NK-92 treated with Interleukin-12 subunit alpha and Interleukin-12 subunit beta, amount 100 ng/mL, for 24 hours (cell line): ENCODE measurements at places on chromosomes 7 and 10.

DNA sequence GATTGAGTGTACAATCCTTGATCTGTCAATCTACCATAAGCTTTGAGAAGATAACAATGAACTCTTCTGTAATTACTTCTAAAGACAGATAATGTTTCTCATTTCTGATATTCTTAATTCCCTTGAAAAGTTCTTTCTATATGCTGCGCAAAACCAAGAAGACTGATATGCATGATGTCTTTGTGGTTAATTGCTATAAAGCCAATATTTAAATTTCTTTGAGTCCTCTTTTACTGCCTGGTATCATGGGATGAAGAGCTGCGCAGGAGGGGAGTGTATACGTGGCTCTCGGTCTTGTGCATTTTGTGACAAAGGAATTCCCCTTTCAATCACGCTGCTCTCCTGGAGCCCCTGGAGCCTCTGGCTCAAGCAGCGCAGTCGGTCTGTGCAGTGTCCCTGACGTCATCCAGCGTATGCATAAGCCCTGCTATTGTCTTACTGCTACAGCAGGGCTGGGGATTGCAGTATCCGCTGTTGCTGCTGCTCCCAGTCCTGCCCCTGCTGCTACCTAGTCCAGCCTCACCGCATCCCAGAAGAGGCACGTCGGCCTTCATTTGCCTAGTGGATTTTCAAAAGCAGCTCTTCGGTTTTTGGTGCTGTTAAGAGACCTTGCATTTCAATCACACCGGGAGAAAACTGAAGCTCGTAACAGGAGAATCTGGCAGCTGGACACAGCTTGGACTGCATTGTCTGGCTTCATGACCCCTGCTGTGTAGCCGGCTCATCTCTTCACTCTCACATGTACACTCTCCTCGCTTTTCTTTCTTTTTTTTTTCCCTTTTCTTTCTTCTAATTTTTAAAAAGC lies 66.7 kb downstream of the ST7 start:
- no peak for DNase-seq

GRCh38 chr10:120360571-120360970 lies 96.5 kb upstream of the PLPP4 start:
- DNase-seq, result no peak

- no peak for DNase-seq
Observed at GRCh38 chr7:103717574-103717973, 271.6 kb upstream of the SLC26A5 start.

DNA sequence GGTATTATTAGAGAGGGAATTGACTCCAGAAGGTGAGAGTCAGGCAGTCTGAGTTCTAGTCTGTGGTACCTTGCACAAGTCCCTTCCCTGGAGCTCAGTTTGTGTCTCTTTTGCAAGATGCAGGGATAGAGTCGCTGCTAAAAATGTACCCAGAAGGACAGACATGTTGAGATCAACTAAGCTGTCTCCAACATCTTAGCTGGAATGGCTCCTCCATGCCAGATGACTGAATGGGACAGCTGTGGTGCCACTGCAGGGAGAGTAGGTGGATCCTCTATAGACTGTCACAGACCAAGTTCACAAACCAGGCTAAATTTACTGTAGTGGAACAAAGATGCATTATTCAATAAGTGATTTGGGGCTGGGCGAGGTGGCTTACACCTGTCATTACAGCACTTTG lies 120.1 kb downstream of the NEURL1 start:
- no peak for DNase-seq

GRCh38 chr7:77887567-77887966 lies 89.0 kb downstream of the PHTF2 start:
- DNase-seq, result no peak

GRCh38 chr10:92052088-92052487 lies 128.5 kb downstream of the BTAF1 start:
- DNase-seq, result no peak

DNA sequence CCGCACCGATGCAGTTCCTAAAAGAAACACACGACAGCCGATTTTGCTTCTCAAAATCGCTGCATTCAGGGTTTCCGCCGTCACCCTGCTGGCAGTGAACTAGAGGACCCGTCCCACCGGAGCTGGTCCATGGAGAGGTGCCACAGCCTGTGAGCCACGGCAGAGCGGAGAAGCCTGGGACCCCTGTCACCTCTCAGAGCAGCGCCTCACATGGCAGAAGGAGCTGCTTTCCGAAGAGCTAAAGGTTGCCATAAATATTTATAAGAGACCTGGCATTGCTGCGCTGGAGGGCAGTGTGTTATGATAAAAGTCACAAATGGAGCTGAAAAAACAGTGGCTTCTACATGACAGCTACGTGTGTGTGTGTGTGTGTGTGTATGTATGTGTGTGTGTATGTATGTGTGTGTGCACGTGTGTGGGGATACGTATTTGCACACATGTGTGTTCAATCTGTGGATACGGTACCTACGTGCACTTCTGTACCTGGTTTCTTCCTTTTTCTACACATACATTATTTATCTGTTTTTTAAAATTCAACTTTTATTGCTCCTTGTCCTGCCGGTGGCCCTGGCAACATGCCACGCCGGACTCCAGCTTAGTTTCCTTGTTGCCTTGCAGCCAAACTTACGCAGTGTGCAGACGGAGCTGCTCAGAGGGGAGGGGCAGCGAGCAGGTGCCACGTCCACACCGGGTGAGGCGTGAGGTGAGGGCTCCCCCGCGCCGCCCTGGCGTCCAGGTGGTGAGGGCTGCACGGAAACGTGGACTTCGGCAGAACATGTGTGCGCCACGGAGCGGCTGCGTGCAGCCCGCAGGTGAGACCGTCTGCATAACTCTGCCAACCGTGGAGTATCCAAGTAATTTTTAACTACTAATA lies 115.2 kb upstream of the PITRM1 start:
- no peak for DNase-seq

- no peak for DNase-seq
Observed at GRCh38 chr7:64873155-64873500, 29.9 kb upstream of the ZNF273 start.

DNA sequence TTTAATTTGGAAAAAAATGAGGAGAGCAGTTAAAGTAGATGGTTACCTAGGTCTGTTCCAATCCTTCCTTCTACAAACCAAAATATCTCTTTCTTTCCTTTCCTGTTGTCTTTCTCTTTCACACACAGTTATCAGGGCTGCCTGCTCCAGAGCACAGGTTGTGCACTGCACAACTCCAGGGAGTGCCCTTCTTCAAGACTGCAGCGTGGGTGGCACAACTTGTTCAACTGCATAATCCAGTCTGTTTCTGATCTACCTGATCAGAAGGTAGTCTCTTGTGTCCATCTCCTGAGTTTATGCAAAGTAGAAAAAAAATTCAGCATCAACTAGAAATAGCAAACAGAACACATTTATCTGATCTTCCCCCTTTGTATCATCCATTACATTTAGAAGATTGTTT lies 78.1 kb upstream of the COL13A1 start:
- no peak for DNase-seq

DNA sequence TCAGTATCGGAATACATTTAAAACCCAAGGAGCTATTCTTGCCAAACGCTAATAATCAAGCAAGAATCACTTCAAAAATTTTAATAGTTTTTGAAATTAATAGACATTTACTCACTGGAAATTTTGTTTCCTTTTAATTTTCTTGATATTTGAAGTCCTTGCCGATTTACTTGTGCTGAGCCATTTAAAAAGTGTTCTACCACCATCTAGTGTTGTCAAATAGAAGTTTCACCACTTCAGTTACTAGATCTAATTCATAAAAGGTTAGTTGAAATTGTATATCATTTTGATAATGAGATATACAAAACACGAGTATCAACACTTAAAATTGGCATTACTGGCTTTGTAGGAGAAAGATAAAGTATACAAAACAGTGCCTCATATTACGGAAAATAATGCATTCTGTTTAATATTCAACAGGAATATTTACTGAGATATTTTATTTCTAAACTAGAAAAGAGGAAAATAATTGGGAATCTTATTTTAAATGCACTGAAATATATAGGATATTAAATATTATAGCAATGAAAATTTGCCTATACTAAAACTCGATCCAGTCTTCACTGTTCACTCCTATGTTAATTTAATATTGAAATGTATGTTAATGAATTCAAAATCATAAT lies 664.8 kb upstream of the SEMA3D start:
- DNase-seq, result no peak

DNA sequence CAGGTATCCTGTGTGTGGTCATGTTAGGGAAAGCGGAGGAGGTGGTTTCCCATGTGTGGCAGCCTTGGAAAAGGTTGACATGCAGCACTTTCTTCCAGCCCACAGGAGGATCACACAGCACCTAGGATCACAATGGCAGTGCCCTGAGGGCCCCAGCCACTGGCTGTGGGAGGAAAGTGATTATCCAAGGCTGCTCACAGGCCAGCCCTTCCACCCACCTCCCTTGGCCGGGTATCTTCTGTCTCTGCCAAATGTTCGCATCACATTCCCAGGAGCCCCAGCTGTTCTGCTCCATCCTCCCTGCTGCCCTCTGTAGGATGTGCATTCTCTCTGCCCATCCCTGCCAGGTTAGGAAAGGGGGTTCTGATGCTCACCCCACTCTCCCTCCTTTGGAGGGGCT lies 2.5 kb upstream of the MLXIPL start:
- no peak for DNase-seq

DNA sequence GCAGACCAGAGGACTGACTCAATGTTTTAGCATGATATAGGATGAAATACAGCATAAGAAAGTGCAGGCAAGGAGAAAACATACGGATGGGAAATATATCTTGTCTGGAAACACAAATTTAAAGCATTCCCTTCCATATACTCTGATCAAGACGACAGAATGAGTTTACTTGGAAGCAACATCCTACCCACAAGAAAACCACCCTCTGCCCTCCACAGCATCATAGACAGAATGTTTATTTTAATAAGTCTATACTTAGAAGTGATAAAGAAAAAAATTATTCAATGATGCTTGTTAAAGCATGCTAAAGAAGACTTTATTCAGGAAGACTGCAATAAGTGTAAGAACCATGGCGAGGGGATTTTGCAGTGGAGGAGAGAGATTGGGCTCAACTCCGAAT lies 32.4 kb upstream of the HIBADH start:
- DNase-seq, result no peak

GRCh38 chr10:80211786-80212185 lies 6.4 kb upstream of the ANXA11 start:
- DNase-seq, result no peak

DNA sequence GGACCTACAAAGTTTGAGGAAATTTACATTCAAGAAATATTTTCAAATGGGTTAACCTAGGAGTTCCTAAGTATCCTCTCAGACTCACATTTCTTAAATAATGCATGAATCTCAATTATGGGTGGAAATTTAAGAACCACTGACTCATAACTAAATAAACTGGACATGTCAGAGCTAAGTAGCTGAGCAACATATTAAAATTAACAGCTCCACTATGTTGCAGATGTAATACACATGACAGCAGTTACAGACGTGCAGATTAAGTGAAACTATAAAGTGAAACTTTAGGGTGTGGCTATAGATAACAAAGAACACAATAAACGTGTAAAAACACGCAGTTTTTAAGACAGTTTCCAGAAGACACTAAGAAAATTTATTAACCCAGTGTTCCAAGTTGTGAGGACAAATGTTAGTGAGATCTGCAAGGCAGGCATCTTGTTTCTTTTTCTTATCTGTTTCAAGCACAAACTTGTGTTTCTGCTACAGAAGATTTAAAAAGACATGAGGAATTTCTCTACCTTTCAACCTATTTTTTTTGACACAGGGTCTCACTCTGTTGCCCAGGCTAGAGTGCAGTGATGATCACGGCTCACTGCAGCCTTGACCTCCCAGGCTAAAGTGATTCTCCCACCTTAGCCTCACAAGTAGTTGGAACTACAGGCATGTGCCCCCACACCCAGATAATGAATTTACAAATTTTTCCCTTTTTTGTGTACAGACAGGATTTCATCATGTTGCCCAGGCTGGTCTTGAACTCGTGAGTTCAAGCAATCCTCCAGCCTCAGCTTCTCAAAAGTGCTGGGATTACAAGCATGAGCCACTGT lies 25.3 kb downstream of the DNMBP start:
- no peak for DNase-seq

GRCh38 chr10:93235686-93236085 lies 162.0 kb downstream of the CYP26A1 start:
- no peak for DNase-seq

GRCh38 chr10:48187713-48188485 lies 86.6 kb downstream of the FRMPD2 start:
- no peak for DNase-seq

DNA sequence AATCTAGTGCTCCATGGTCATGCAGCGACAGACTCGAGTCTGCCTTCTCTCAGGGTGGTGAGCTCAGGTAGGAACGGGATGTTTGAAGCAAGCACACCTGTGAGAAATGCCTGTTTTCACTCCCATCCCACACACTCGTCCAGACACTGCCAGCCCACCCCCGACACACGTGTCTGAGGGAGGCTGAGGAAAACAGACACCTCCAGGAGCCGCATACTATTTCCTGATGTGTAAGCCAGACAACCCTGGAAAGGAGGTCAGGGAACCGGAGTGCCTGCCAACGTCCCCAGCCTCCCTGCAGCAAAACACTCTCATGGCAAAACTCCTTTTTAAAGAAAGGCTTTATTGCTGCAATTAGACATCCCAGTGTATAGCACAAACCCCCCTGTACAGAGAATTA lies 80.2 kb downstream of the ALOX5 start:
- no peak for DNase-seq

- no peak for DNase-seq
Observed at GRCh38 chr10:103584216-103585010, 90.9 kb downstream of the NEURL1 start.

GRCh38 chr7:131889572-131890150 lies 333.2 kb upstream of the PODXL start:
- no peak for DNase-seq

DNA sequence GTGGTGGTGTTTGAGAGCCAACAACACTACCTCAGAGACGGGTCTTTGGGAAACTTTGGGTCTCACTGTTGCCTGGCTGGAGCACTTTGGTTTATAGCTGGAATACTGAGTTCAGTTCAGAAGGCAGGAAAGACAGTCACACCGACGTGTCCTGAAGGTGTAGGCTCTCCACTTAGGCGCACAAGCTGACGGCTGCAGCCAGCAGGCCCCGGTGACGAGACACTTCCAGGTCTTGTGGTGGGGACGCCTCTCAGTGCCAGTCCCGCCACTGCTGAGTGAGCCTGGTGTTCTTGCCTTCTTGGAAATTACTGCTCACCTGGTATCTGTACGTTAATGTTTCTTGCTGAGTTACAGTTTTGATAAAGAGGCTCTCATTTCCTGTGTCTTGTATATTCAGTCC lies 74.0 kb downstream of the WDR37 start:
- DNase-seq, result no peak

GRCh38 chr7:83150310-83150709 lies 12.4 kb downstream of the PCLO start:
- no peak for DNase-seq

GRCh38 chr7:46723742-46724141 lies 802.7 kb upstream of the IGFBP3 start:
- DNase-seq, result no peak

GRCh38 chr10:114349522-114350215 lies 54.6 kb downstream of the AFAP1L2 start:
- no peak for DNase-seq

DNA sequence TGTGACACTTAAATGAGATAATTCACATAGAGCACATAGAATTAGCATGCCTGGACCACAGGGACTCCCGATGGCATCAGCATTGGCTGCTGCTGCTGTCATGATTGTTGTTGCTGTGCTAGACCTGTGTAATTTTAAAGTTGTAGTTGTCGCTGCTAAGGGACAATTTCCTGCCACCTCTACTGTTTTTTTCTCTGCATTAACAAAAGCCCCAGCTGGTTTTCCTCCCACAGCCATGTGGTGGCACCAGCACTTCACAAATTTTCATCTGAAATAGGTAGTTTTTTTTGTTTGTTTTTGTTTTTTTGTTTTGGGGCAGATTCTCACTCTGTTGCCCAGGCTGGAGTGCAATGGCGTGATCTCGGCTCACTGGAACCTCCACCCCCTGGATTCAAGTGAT lies 25.4 kb upstream of the PRXL2A start:
- peak; percentile 3 for DNase-seq
